Left ventricle myocardium inferior (tissue), 1 donor: ENCODE measurements at places on chromosomes 7 and 10. TPM values are rescaled to one million over a fixed set of nuclear protein-coding genes. Genes with fewer than 3 reads are reported as not detected.

The SPDYE18 gene
- total RNA-seq, result not detected

The HOXA6 gene
- total RNA-seq, result not detected

The GHRHR gene
- total RNA-seq, result not detected

The GSTO1 gene
- total RNA-seq, result 189 TPM

The MRPS33 gene
- 123 TPM for total RNA-seq

The GBX1 gene
- total RNA-seq, result 1.9 TPM
